ENCODE measurements at places on chromosomes 12 and 14.

GRCh38 chr12:101997102-101997501, 64.7 kb downstream of the WASHC3 start:
- DNase-seq, result no peak

- DNase-seq, result no peak
Observed at GRCh38 chr14:23101213-23101970, 3.4 kb downstream of the CIROP start.

DNA sequence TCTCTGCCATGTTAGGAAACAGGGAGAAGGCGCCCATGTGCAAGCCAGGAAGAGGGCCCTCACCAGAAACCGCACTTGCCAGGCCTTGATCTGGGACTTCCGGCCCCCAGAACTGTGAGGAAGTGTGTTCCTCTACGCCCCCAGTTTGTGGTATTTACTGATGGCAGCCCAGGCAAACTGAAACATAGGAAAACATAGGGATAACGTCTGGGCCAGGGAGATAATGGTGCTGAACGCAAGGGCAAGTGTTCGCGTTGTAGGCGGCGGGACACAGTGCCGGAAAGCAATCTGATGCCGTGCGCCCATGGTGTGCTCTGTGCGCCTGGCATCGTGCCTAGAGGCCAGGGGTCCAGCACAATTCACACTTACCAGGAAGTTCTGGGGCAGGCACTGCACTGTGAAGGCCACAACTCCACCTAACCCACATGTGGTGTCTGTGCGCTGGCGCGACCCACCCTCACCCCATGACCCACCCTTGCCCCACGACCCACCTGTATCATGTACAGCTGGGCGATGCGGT, 53.6 kb downstream of the ARL6IP4 start:
- no peak for DNase-seq

DNA sequence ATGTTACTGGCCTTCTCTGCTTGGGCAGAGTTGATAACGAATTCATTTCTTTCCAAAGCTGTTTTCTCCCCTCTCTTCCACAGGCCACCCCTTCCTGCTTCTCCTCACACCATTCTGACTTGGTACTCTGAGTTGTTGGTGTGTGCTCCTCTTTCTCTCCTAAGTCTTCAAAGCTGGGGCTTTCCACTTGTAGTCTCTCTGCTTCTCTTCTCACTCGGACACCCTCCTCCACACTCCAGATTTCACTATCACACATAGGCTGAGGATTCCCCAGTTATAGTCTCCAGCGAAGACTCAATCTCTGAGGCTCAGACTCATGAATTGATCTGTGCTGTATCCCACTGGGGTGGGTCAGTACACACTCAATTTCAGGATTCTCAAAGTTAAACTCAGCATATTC, 201.0 kb downstream of the SSPN start:
- DNase-seq, result no peak

GRCh38 chr14:74641601-74642391, 29.8 kb upstream of the LTBP2 start:
- DNase-seq, result no peak

DNA sequence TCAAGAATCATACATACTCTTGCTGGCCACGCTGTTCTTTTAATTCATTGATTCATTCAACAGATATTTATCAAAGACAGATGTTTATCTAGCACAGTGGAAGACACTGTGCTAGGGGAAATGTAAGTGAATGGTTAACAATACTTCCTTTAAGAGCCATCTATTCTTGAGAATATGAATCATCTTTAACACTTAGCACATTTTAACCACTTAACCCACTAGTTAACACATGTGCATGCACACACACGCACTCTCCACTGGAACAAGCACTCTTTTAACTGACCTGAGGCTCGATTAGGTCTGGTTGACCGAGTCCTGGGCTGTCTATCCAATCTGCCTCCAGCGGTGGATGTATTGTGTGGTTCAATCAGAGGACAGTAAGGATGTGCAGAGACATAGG, 34.6 kb downstream of the LMNTD1 start:
- DNase-seq, result no peak
